ENCODE measurements at places on chromosomes 7 and 10.

- DNase-seq = no peak
Measured at GRCh38 chr10:86253091-86254072, 113.2 kb downstream of the GRID1 start.

- DNase-seq = no peak
Measured at GRCh38 chr7:4159761-4160554, 522.1 kb upstream of the FOXK1 start.

DNA sequence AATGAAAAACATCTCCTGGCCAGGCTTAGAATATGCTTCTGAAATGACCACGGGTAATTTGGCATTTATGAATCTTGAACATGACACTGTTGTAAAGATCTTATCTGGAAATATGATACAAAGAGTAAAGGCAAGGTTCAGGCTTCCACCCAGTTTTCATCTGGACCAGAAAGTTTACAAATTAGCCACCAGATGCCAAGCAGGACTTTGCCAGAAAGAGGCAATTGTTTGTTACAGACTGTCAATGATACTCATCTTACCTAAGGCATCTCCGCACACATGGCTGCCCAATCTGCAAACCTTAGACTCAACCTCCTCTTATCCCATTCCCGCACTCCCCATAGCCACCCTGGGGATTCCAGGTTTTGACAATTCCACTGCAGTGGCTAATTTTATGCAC, 795.3 kb downstream of the TYW1 start:
- DNase-seq = no peak

- no peak for DNase-seq
Measured at GRCh38 chr7:139602143-139602722, 78.7 kb downstream of the CLEC2L start.

- no peak for DNase-seq
Measured at GRCh38 chr7:87300756-87301155, 44.7 kb upstream of the CROT start.

DNA sequence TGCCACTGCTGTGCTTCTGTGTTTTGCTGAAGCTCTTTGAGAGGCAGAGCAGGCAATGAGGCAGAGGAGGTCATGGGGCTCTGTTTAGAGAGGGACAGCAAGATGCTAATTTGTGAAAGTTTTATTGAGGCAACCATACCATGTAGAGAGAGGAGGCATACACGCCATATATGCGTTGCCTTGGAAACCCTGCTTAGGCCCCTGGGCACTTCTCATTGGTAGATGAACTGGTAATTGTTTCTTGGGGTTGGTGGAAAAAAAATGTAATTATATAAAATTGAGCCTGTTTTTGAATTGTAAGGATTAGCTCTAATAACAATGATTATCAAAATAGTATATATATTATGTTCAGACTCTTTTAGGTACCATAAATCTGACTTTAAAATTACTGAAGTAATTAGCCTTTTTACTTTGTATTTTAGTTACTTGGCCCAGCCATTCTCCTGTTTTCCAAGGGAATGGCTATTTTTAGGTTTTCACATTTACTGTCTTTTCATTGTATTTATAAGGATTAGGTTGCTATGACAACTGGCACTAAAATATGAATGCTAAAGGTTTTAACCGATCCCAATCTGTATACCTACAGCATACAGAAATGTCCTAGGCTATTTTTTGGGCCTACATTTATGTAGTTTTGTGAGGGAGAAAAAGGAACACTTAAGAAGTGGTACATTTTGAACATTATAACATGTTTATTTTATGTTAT, 52.4 kb downstream of the BZW2 start:
- DNase-seq = no peak

GRCh38 chr7:746155-747061, 19.3 kb upstream of the PRKAR1B start:
- DNase-seq = no peak

GRCh38 chr10:86170255-86171108, 196.1 kb downstream of the GRID1 start:
- DNase-seq = no peak

- no peak for DNase-seq
Measured at GRCh38 chr7:131898418-131898817, 342.0 kb upstream of the PODXL start.

- no peak for DNase-seq
Measured at GRCh38 chr7:8373851-8374250, 59.6 kb upstream of the NXPH1 start.

GRCh38 chr7:145915679-145916078, 200.9 kb upstream of the CNTNAP2 start:
- DNase-seq = no peak

DNA sequence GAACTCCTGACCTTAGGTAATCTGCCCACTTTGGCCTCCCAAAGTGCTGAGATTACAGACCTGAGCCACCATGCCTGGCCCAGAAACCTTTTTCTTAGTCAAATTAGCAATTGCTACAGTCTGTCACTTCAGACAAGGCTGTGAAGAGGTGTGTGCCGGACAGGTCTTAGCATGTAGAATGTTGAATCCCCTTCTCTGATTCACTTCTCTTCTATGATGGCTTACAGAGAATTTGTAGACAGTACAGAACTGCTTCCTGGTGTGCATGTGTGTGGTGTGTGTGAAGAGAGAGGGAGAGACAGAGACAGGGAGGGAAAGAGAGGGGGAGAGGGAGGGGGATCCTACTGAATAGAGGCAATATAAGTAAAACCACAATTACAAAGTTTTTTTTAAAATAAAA, 150.4 kb downstream of the PARD3 start:
- DNase-seq = no peak

DNA sequence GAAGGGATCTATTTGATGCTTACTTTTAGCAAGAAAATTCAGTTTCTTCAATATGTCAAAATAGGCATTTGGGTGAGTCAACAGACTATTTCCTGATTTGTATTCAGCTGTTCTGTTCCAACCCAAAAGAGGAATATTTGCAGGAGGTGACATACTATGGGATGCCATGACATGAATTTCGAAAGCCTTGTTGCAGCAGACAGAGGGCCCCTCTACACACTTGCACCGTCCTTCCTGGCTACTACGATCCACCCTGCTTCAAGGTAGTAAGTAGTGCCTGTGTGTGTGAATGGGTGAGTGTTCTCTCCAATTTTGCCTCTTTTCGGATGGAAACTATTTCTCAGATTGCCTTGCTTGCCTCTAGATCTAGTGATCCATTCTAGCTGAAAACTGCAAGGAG, 413.0 kb upstream of the ADARB2 start:
- DNase-seq = no peak

DNA sequence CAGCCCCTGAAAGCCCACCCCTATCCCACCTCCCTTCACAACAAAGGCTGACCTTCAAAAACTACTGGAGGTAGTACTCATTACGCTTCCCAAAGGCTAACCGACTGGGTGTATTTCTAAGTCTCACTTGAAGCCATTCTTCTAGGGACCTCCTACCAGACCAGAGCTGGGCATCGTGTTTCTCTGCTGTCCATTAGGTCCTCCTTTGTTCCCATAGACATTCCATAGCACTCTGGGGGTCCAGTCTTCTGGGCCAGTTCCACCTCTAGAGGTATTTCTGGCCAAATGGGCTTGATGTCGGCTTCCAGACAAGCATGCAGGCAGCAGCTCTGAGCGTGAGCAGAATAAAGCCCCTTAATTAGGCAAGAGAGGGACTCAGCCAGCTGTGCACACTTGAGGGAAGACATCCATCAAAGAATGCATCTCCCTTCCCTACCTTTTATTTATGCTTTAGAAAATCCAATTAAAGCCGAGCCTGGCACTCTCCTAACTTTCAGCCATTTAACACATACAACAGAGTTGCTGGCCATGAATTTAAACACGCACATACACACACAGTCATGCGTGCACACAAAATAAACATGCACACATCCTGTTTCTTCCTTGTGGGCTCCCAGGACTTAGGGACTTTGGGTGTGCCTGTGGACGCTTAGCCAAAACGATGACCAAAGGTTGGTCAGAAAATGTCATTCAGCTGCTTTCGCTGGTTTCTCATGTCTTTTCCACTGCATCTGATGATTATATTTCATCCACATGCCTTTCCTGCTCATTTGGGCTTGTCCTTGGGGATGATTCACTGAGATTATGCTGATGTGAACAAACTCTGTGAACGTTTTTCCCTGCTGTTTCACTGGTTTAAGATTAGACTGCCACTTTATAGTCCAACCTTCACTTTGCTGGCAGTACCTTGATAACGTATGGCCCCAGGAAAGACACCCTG, 362.0 kb upstream of the NFE2L3 start:
- DNase-seq = no peak

GRCh38 chr7:91039033-91039432, 225.2 kb upstream of the FZD1 start:
- no peak for DNase-seq

DNA sequence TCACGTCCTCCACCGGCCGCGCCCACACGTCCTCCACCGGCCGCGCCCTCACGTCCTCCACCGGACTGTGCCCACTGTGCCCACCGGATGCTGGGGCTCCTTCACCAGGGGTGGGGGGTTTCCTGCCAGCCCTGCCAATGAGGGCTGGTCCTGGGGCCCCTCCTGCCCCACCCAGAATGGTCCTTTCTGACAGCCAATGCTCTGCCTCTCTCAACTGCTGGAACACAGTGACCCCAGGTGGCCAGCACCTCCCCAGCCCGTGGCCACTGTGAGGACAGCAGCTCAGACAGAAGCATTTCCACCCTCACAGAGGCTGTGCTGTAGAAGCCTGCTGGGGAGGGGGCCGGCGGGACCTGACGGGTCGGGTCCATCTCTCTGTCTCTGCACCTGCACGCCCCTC, 90.1 kb upstream of the DNAAF5 start:
- no peak for DNase-seq

GRCh38 chr10:108905821-108906220, 1017.5 kb downstream of the XPNPEP1 start:
- DNase-seq = no peak

DNA sequence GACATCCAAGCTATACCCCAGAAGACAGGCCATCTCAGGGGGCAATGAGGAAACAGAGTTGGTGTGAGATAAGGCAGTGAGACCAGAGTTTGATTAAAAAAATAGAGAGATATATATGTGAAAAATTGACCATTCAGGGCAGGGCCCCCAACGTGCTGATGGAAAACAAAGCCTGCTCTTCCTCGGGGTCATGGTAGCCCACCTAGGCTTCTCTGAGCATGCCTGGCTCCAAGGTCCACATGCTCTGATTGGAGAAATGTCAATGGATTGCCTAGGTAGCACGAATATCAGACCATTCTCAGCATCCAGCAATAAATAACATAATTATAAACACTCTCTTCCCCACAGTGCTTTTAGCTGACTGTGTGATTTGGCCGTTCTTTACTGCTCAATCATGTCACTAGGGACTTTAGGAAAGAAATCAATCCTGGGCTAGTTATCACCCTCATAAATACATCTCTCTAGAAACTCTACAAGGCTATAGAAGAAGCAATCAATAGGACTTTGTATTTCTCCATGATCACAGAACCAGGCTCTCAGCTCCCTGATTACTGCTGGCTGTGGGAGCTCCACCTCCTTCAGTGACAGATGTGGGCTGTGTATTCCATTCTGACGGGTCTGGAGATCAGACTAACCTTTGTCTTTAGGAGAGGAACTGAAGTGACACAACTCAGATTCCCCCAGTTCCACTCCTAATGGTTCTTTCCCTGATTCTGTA, 766.4 kb downstream of the GRID1 start:
- DNase-seq = no peak

- no peak for DNase-seq
Measured at GRCh38 chr7:155053002-155053401, 17.1 kb upstream of the HTR5A start.

- no peak for DNase-seq
Measured at GRCh38 chr10:116803451-116804249, 45.6 kb upstream of the ENO4 start.

GRCh38 chr7:42745357-42746059, 166.4 kb downstream of the C7orf25 start:
- DNase-seq = peak; percentile 41

- DNase-seq = no peak
Measured at GRCh38 chr7:129884495-129884894, 68.3 kb downstream of the UBE2H start.

DNA sequence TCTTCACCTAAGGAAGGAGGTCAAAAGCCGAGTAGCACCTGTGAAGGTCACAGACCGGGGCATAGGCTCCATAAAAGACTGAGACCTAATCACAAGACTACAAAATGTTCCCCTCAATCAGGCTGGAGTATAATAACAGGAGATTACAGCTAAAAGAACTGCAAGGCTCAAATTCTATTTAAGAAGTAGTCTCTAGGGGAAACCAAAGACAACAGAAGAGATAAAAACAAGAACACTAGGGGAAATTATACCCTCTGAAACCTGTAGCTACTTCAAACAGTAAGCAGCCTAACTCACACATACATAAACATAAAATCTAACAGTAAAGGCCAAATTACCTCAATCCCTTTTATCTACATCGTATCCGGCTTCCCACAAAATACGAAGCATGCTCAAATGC, 38.3 kb downstream of the LMBR1 start:
- DNase-seq = no peak

All from stimulated activated CD4-positive, alpha-beta T cell treated with anti-CD3 and anti-CD28 coated beads, Interleukin-12 subunit alpha, Interleukin-12 subunit beta, amount 100 ng/mL, for 24 hours (primary cell).